Kidney glomerular epithelial cell (primary cell): ENCODE measurements at places on chromosomes 7 and 10.

DNA sequence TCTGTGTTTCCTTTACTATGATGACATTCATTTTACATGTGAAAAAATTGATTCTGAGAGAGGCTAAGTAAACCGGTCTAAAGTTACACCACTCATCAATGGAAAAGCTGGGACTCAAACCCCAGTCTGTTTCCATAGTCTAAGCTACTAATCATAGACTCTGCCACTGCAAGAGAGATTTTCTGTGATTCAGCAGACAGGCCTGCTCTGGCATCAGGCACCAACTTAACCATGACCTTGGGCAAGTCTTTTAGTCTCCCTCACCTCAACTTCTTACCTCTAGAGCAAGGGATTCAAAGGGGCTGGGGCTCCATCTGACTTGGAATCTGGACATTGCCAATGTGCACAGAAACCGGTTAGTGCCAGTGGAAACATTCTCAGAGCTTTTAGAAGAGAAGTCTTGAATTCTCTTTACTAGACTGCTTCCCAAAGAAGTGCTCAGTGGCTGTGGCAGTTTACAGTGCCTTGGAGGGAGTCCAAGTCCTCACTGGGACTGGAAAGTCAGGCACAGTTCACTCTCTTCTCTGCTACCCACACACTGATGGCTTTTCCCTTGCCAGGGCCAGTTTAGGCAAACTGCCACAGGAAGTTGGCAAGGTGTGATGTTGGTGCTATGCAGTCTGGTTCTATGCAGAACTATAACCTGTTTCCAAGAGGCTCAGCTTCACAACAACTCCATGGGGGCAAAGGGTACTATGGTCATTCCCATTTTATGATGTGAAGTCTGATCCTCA is 4.5 kb upstream of the BLNK start:
- no peak for DNase-seq

DNA sequence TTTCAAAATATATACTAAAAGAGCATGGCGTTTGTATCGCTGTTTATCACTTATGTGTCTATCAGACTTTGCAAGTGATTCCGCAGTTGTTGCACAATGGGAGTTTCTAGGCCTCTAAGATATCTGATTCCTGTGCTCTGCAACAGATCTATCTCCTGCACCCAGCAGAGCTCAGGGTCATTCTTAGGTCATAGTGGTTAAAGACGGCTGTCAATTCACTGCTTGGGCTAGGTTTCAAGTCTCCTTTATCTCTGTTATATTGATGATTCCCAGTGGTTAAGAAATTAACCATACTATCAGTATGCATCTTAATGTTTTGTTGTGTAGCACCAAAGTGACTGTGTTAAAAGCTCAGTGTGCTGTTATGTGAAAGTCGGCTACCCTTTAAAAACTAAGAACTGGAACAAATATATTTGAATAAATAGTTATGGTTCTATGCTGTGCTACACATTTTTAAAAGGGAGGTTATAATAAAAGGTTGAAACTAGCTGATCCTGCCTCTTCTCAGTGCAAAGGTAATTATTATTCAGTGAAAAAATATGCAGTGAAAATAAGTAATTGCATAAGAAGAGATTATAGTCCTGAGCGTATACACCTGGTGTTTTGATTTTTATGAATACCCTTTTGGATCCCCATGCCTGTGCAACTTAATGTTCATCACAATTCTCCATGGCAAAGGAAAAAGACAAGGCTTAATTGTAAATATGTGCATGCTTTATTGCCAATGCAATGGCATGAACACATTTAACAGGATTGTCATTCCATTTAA is 24.0 kb downstream of the HOXA1 start:
- no peak for DNase-seq

- no peak for DNase-seq
Measured at GRCh38 chr10:86659721-86660453, 5.5 kb downstream of the OPN4 start.

- DNase-seq: no peak
Measured at GRCh38 chr7:142348100-142348499, 90.2 kb upstream of the PRSS58 start.

DNA sequence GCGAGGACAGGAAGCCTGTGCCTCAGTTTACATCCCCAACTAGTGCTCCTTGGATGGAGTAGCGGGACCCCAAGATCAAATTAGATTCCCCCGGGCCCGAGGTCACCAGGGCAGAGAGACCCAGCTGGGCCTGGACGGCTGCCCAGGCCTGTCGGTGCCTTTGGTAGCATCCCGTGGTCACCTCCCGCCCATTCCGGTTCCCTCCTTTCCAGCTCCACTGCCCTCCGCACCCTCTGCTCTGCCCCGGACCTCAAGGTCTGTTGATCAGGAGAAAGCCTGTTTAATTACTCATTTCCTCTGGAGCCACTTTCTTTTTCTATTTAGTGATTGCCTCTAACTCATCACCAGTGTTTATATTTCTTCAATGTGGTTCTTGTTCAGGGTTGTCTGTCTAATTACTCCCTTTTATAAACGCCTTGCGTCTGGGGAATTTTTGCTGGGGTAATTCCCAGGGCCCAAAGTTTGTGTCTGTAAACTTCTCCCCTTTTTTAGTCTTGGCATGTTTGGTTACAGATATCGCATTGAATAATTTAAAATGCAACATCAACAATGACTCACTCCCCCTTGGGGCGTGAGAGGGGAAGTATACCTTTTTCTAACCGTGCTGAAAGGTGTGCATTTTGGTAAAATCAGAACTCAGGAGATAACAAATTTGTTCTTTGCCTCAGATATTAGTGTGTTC is 1.9 kb downstream of the FOXK1 start:
- DNase-seq: peak; percentile 95

DNA sequence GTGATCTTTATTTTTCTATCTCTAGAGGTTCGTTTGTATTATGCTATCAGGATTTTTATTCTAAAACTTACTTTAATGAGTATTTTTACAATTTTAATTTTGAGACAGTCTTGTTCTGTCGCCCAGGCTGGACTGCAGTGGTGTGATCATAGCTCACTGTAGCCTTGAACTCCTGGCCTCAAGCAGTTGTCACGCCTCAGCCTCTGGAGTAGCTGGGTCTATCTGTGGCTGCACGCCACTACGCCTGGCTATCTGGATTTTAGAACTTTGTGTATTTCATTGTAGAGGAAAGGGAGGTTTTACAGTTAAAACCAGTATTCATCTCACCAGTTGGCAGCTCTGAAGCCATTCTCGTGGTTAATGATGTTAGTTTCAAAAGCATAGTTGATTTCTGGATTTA is 25.9 kb downstream of the DNAJB6 start:
- DNase-seq: no peak

DNA sequence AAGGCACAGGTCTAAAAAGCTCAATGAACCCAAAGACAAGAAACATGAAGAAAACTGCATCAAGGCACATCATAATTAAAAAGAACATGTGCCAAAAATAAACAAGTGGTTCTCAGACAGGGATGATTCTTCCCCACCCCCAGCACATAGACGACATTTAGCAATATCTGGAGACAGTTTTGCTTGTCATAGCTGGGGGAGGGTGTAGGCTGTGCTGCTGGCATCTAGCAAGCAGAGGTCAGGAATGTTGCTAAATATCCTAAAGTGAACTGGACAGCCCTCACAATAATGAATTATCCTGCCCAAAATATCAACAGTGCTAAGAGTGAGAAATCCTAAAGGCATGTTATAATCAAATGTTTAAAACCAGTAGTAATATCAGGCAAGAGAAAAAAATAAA is 122.6 kb downstream of the MICU1 start:
- no peak for DNase-seq

DNA sequence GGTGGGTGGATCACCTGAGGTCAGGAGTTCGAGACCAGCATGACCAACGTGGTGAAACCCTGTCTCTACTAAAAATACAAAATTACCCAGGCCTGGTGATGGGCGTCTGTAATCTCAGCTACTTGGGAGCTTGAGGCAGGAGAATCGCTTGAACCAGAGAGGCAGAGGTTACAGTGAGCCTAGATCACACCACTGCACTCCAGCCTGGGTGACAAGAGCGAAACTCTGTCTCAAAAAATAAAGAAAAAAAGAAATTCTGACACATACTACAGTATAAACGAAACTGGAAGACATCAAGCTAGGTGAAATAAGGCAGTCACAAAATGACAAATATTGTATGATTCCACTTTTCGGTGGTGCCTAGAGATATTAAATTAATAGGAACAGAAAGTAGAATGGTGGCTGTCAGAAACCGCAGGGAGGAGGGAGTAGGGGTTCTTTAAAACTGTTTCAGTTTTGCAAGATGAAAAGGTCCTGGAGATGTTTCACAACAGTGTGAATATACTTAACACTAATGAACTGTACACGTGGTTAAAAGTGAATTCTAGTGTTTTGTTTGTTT is 23.2 kb downstream of the PILRA start:
- no peak for DNase-seq
